Jurkat, Clone E6-1 (cell line): ENCODE measurements at places on chromosomes 4 and X.

DNA sequence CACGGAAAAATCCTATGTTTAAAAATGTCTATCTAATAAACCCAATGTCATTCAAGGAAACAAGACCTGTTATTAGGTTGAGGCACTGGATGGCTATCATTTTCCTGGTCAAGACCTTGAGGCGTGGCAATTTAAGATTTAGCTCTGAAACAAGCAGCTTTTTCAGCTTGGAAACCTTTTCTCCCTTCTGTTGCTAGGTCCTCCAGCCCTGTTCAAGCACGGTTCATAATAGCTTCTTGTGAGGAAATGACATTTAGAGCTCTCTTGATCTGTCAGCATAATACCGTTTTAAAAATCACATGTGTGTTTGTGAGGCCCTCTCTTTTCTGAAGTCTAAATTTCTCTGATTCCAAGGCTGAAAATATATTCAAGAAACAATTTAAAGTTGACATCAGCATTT, 133.6 kb upstream of the GRPR start:
- no peak for DNase-seq

DNA sequence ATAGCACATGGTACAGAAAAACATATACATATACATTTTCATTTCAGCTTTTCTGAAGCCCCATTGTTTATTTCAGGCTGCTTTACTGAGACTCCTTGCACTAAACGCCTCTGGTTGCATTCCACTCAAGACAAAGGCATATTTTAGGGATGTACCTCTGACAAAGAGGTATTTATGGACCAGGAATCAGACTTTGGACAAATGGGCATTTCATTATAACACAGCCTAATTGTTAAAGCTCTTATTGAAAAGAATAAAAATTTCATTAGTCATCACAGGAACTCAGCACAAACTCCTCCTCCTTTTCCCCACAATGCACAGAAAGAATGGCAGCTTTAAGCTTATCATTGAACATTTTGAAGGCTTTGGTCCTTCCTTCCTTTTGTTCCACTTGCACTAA, 62.9 kb upstream of the UGT8 start:
- DNase-seq = no peak

DNA sequence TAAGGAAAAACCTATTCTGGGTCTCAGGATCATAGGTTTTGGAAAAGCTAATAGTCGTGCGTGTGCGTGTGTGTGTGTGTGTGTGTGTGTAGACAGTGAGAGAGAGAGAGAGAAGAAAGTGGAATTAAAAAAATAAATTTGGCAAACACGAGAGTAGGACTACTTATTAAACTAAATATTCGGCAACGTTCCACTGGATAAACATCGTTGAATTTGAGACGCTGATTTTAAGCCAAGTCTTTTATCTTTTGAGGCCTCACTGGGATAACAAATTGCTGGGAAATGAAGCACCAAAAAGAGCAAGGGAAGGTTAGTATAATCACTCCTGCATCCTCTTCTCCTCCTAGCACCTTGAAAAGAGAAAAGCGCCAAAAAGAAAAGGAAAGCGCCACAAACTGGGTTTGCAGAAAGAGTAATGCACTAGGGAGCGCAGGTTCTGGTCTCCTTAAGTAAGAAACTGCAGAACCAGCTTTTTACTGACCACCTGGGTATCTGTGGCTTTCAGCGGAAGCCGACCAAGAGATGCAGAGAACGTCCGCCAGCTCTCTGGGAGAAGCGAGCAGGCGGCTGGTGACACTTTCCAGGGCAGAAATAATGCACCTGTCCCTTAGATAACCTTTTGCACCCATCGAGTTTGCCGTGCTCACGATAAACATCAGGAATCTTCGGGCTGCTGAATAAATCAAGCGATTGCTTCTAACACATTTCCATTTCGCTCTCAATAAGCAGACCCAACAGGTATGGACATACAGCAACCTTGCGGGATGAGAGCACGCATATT, 3.4 kb downstream of the ATOH1 start:
- DNase-seq = no peak

GRCh38 chr4:124177647-124178425, 534.7 kb downstream of the ANKRD50 start:
- DNase-seq = no peak

- DNase-seq = no peak
These were observed 52.2 kb downstream of the SMIM20 start for GRCh38 chr4:25966171-25966570.

- DNase-seq = no peak
These were observed 561.5 kb downstream of the INPP4B start for GRCh38 chr4:142284402-142285221.

DNA sequence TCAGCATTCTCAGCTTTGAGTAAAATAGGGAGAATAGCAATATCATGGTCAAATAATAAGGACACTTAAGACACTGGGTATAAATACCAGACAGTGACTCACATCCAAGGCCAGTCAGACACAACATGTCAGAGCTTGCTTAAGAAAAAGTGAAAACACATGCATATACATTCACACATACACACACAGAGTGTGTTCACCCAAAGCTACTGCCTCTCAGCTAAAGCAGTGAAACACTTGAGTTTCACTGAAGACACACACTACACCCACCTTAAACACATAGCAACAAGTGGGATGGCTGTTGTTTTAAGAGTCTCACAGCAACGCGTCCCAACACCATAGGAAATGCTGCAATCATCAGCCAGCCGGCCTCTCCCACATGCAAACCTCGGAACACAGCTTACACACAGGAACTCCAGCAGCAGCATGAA, 14.4 kb downstream of the SHROOM4 start:
- no peak for DNase-seq

DNA sequence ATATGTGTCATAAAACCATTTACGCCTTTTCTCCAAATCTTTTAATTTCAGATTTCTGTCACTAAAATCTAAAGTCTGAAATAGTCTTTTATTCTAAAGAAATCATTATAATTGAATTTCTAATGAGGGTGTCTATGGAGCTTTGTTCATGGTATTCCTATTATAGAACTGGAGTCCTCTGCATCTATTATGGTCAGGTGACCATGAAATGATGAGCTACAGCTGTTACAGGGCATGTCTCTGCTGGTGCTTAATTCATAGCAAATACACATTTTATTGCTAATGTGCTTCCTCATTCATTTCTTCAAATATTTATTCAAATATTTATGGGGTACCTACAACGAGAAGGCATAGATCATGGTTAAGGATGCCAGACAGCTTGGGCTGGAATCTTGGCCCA, 126.1 kb downstream of the NAA11 start:
- no peak for DNase-seq

DNA sequence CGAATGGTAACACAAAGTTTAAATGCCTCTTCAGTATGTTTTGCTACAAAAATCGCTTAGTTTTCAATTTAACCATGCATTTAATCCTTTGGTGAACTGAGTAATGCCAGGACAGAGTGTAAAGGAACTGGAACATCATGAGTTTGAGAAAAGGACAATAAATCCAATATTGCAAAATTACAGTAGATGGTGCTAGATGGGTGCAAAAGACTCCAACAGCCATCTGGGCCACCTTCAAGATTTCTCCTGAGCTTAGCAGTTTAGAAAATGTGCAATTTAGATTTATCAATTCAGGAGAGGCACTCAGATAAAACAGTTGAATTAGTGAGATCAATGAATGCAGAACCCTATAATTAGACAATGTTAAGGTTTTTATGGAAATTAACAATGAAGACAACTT, 33.2 kb upstream of the MID1IP1 start:
- DNase-seq = peak; percentile 7

DNA sequence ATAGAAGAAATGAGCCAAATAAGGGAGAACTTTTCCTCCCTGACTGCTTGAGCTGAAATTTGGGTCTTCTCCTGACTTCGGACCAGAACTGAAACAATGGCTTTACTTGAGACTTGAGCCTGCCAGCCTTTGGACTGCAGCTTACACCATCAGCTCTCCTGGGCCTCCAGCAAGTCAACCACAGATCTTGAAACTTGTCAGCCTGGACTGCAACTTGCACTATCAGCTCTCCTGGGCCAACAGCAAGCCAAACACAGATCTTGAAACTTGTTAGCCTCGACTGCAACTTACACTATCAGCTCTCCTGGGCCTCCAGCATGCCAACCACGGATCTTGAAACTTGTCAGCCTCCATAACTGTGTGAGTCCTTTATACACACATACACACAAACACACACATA, 425.9 kb upstream of the PCDH7 start:
- no peak for DNase-seq
